ENCODE measurements at places on chromosomes 3 and 15.

GRCh38 chr3:27568393-27568792 is 84.2 kb upstream of the SLC4A7 start:
- DNase-seq: no peak

DNA sequence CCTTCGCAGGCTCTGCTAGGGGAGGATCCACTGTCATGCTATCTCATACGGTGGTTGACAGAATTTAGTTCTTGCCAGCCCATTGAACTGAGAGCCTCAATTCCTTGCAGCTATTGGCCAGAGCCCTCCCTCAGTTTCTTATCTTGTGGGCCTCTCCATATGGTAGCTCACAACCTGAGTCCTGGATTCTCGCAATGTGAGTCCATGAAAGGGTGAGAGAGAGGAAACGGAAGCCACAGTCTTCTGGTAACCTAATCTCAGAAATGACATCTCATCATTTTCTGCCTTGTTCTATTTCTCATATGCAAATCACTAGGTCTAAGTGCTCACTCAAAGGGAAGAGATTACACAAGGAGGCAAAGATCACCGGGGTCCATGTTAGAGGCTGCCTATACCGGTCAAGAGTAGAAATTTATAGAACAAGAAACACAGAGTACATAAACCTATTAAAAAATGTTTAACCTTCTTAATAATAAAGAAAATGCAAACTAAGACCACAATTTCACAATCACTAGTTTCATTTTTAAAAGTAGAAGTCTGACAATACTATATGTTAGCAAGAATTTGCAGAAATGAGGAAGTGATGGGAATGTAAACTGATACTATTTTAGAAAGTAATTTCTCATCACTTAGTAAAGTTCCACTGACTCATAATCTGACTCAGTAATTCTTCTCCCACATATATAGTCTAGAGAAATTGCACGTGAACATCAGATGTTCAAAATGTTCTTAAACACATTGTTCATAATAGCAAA is 378.4 kb upstream of the AGTR1 start:
- no peak for DNase-seq

DNA sequence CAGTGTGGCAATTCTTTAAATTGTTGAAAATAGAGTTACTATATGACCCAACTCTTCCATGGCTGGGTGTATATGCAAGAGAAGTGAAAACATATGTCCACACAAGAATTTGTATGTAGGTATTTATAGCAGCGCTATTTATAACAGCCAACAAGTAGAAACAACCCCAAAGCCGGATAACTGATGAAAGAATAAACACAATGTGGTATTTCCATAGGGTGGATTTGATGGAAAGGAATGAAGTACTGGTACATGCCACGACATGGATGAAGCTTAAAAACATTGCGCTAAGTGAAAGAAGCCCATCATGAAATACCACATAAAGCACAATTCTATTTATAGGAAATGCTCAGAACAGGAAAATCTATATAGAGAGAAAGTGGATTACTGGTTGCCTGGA is 554.5 kb downstream of the AGBL1 start:
- DNase-seq: no peak

DNA sequence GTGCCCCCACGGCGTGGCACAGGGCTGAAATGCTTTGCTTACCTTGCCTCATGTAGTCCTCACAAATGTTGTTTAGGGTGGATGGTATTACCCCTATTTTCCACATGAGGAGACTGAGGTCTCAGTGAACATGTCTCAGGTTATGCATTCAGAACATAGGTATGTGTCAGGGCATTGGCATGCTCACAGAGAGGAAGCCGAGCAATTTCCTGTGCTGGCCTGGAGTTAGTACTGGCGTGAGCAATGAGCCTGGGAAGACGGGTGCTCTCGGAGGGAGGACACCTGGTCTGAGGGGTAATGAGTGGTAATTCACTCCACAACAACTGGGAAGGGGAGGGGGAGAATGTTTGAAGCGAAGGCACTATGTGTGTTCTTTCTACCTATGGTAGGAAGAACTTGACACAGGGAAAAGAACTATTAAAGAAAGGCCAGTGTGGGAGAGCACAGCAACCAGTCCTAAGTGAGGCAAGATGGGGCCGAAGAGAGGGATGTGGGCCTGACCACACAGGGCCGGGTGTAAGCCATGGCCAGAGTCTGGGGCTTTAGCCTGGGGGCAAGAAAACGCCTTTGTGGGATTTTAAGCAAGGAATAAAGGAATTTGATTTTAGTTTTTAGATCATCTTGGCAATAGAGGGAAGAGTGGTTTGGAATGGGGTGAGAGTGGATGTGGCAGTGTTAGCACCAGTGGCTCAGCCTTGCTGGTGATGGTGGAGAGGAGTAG is 4.9 kb upstream of the FAM131A start:
- DNase-seq: no peak

DNA sequence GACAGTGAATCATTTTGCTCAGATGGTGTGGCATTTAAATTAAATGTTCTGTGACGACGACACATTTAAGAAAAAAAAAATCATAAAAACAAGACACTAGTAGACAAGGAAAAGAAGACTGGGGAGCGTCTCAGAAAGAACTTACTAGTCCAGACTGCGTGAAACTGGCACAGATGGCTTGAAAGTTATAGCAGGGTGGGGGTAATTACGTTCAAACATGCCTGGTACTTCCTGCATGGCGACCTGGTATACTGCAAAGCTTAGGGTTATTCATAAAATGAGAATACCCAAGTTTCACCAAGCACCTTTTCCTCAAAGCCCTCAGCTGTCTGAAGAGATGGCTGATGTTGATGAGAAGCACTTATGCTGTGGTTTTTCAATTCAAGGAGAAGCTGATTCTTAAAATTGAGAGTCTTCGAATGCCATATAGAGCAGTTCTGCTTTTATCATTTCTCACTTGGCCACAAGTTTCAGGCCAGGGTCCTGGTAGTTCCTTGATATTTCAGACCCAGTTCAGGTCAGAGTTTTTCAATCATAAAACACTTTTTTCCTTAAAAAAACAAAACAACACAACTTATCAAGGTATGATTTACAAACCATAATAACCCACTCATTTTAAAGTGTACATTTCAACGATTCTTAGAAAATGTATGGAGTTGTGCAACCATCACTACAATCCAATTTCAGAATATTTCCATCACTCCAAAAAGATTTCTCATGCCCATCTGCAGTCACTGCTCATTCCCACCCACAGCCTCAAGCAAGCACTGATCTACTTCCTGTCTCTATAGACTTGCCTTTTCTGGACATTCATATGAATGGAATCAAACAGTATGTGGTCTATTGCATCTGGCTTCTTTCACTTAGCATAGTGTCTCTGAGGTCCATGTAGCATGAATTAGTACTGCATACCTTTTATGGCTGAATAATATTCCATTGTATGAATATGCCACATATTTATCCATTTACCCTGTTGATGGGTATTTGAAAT is 24.7 kb downstream of the PCOLCE2 start:
- DNase-seq: no peak

- DNase-seq: no peak
Observed at GRCh38 chr3:112930771-112931170, 44.1 kb downstream of the CD200R1 start.

GRCh38 chr3:187323091-187323490 is 31.6 kb upstream of the MASP1 start:
- no peak for DNase-seq

DNA sequence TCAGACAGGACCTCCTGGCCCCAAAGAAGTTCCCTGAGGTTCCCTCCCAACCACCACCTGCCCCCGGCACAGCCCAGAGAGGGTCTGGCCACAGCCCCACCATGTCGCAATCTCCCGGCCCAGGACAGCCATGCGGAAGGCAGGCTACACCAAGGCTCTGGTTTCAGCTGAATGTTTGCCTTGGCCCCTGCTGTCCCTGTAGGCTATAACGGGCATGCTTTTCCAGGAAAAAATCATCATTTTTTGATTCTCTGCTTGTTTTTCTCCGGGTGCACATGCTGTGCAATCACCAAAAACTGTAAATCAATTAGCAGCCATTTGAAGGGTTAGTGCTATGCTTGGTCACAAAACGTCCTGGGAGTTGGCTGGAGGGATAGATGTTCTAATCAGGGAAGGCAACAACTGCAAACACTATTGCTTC is 142.7 kb upstream of the IGF1R start:
- DNase-seq: no peak

DNA sequence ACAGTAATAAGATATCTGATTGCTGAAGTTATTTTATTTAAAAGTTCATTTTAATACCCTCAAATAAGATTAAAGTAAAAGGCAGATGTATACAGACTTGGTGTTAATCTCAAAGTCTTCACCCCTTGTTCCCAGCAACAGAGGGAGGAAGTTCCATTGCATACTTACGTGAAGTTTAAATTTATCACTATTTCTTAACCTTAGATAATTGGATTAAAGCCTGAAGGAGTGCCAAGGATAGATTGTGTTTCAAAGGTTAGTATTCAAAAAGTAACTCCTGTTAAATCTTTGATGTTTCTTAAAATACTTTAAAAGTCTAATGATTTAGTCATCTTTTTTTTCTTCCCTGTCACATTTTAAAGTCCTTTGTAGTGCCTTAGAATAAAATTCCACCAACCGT is 39.3 kb downstream of the ATP1B3 start:
- DNase-seq: no peak

- DNase-seq: no peak
Observed at GRCh38 chr3:154616298-154616697, 186.3 kb upstream of the GPR149 start.

DNA sequence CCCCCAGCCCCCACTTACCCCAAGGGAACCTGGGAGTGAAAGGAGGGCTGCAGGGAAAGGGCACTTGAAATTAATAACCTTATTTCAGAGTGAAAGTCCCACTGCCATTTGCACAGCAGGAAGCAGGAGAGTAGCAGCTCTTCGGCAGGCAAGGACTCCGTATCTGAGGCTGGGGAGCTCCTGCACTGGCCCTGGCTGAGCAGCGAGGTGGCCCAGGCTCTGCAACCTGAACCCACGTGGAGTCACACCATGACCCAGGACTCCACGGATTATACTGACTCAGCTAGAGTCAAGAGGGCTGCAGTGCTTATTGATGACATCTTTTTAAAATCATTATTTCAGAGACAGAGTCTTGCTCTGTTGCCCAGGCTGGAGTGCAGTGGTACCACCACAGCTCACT is 214.5 kb downstream of the XXYLT1 start:
- DNase-seq: no peak

GRCh38 chr3:149233323-149233722 is 11.7 kb upstream of the CP start:
- no peak for DNase-seq

DNA sequence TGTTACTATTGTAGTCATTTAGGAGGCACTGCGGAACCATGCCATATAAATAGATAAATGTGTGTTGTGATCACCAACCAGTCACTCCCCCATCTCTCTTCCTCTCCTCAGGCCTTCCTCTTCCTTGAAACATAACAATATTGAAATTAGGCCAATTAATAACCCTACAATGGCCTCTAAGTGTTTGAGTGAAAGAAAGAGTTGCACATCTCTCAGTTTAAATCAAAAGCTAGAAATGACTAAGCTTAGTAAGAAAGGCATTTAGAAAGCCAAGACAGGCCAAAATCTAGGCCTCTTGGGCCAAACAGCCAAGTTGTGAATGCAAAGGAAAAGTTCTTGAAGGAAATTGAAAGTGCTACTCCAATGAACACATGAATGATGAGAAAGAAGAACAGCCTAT is 8.1 kb upstream of the DNASE1L3 start:
- no peak for DNase-seq

- no peak for DNase-seq
Observed at GRCh38 chr3:61682671-61683548, 121.5 kb downstream of the PTPRG start.

DNA sequence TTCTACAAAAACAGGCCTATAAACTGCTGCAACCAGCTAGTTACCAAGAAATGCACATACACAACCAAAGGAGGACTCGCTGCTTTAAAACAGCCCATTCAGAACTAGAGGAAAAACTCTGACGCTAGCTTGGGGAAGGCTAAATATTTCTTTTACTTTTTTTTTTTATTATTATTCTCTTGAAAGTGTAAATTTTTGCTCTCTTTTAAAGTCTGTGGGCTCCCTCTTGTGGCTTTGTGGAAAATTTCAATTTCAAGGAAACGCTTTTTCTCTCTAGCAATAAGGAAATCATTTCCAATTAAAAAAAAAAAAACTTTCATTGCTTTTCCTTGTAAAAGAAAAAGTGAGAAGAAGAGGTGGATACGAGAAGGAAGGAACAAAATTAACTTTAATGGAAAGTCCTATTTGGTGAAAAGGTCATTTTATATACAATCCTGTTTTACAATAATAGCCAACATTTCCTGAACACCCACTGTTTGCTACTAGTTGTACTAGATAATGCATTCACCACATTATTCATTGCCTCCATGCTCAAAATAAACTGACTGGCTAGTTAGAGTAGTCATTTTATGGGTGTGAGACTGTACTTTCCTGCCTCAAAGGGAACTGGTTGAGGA is 51.2 kb upstream of the SAMMSON start:
- no peak for DNase-seq

- no peak for DNase-seq
Observed at GRCh38 chr3:140563206-140563760, 114.6 kb upstream of the TRIM42 start.

GRCh38 chr3:160735826-160736225 is 20.2 kb upstream of the PPM1L start:
- no peak for DNase-seq

DNA sequence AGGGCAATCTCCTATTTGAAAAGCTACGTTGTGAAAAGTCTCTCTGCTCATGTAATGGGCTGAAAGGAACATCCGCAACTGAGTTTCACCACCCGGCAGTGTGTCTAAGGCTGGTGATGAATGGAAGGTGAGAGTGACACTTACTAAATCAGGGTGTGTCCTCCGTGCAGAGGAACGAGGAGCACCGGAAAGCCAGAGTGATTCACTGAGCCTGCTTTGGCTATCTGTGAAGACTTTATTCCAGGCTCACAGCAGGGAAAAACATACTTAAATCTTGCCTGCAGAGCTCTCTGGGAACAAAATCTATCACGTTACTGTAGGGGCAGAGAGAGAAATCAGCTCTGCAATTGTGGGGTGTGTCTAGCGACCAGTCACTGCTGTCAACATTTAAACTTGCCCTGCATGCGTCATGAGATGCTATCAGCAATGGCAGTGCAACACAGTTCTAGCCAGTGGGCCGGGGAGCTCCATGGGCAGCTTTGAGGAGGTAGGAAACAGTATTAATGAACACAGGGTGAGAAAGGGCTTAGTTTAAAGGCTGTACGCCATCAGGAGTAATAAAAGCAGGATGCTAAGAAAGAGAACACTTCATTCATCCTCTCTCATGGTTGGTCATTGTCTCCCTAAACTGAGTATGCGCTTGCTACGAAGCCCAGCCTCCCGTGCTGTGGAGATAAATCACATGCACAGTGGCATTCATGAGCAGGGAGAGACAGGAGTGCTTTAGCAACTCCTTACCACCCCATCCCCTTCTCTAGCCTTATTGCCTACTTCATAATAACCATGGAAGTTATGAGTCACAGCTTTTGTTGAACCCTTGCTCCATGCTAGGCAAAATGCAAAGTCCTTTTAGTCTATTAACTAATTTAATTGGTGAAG is 542.7 kb upstream of the ADAMTS9 start:
- DNase-seq: no peak

- DNase-seq: no peak
Observed at GRCh38 chr3:169528289-169528688, 135.2 kb downstream of the MECOM start.

All from activated naive CD4-positive, alpha-beta T cell (primary cell).